Osteocyte (in vitro differentiated cells): ENCODE measurements at places on chromosomes 5 and 9. TPM values are rescaled to one million over a fixed set of nuclear protein-coding genes. Genes with fewer than 3 reads are reported as not detected.

DNA sequence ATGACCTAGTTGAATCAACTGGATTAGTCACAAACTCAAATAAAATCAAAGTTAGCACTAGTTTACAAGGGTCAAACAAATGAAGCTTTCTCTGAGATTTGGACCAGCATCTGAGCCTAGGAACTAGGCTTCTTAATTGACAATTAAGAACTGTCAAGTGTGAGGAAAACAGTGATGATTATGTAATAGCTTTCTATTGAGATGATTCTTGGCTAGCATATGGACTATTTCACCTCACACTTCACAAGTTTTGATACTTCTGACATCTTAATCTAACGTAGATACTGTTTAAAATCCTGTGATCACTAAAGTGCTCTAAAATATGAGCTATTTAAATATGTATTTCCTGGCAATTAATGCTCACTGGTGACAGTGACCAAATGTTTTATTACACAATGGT, 542.9 kb downstream of the EFNA5 start:
- no peak overlapping the region for H3K4me3 ChIP-seq
- no peaks in the 10 kb centered on the region for H3K27me3 ChIP-seq
- H3K27ac ChIP-seq: no peak overlapping the region
- no peak for DNase-seq

- H3K36me3 ChIP-seq: peaks cover 3% of the 10 kb centered on the region
- H3K27ac ChIP-seq: no peak overlapping the region
- peaks cover 29% of the 10 kb centered on the region for H3K27me3 ChIP-seq
- H3K4me1 ChIP-seq: peaks cover 7% of the 10 kb centered on the region
- no peak for DNase-seq
- no peak overlapping the region for H3K4me3 ChIP-seq
These were observed 19.4 kb upstream of the HMCN2 start for GRCh38 chr9:130246126-130246525.

Gene GPRIN1
- total RNA-seq: 1.6 TPM in 2 replicates

DNA sequence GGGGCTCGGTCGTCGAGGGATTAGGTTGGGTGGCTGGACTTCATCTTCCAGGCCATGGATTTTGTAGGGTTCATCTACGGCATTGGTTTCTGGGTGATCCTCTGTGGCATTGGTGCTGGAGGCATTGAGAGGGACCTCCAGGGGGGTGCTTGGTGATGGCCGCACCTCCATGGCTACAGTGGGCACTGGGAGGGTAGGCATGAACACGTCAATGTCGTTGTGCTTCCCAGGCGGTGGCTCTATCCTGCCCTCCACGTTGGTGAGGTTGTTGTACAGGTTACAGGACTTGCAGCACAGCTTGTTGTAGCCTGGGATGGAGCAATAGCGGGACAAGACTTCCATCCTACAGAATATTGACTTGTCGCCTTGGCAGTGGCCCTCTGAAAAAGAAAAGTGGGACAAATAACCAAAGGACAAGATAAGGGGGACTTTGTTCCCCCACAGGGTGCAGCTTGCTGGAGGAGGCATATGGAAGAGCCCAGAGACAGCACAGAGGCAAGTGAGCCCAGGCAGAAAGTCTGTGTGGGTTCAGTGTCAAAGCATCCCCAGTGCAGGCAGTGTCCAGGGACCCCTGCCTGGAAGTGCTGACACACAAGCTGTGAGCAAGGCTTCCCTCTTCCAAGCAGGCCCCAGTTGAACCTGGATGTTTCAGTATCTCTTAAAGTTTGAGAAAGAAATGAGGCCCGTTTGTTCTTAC, 53.9 kb downstream of the ZNF354C start:
- no peaks in the 10 kb centered on the region for H3K4me1 ChIP-seq
- DNase-seq: peak; percentile 62
- H3K36me3 ChIP-seq: no peaks in the 10 kb centered on the region

DNA sequence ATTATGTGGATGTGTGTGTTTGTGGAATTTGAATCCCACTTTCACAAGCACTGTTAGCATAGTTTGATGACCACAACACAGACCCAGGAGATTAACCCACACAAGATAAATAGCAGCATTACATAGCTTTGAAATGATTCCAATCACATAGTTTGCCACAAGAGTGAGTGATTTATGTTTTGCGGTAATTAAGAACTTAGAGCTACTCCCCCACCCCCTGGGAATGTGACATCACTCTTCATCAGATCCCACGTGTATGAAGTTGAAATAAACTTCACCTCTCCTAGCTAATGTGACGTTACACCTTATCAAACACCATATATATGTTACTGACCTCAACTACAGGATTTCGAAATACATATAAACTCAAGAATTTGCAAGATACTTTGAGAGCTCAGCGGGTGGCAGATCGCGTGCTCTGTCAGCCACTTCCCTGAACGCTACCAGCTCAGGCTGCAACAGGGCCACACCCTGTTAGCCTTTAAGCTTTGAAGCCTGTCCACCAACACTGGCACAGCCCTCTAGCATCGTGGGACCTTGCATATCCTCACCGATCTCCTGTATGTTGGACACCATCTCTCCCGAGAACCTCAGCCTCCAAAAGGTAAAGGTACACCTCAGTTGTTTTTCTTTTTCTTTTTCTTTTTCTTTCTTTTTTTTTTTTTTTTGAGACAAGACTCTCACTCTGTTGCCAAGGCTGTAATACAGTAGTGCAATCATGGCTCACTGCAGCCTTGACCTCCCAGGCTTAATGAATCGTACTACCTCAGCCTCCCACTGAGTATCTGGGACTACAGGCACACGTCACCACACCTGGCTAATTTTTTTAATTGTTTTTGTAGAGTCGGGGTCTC, 1.7 kb upstream of the AGTPBP1 start:
- no peak overlapping the region for H3K4me3 ChIP-seq
- peaks cover 23% of the 10 kb centered on the region for H3K27me3 ChIP-seq
- H3K36me3 ChIP-seq: no peaks in the 10 kb centered on the region
- H3K27ac ChIP-seq: peak overlapping the region; percentile 46

GRCh38 chr5:36870399-36871040, 6.0 kb upstream of the NIPBL start:
- H3K27ac ChIP-seq: no peak overlapping the region
- DNase-seq: no peak
- H3K4me3 ChIP-seq: no peak overlapping the region
- no peaks in the 10 kb centered on the region for H3K27me3 ChIP-seq

Gene NLN
- total RNA-seq: 40.3 and 42.7 TPM in 2 replicates

- DNase-seq: no peak
- H3K4me3 ChIP-seq: no peak overlapping the region
- H3K36me3 ChIP-seq: peaks cover 60% of the 10 kb centered on the region
- no peaks in the 10 kb centered on the region for H3K27me3 ChIP-seq
- H3K27ac ChIP-seq: no peak overlapping the region
These were observed 36.3 kb downstream of the SPTAN1 start for GRCh38 chr9:128588581-128589233.

DNA sequence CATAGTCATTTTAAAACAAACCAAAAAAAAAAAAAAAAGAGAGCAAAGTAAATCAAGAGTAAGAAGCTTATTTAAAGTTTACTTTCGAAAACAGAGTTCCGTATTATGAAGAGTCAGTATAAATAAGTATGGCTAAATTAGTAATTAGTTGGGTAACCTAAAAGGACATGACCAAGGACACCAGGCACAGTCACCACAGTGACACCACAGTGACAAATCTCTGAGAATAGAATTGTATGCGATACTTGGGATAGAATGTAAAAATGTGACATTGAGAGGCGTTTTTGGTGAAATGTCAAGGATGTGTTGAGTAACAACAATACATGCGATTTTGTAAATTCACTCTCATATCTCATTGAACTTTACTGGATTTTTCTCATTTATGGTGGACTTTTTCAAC, 150.9 kb upstream of the SPEF2 start:
- H3K27ac ChIP-seq: no peak overlapping the region
- H3K4me1 ChIP-seq: no peaks in the 10 kb centered on the region

DNA sequence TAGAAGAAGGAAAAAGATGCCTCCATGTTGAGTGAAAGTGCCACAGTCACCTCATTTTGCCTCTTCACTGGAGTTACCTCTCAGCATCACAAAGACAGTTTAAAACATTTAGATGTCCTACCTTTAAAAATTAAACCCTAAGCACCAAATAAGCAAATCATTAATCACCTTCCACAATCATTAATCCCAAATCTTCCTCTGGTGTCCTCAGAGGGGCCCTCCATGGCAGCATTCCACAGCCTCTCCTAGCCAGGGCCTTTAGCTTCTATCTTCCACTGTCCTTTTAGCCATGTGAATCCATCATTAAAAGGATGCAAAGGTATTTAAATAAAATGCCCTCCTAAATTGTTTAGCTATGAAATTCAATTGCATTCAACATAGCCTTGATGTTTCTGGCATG, 310.8 kb downstream of the PDE4D start:
- no peak overlapping the region for H3K27ac ChIP-seq
- H3K4me1 ChIP-seq: peaks cover 15% of the 10 kb centered on the region
- H3K27me3 ChIP-seq: no peaks in the 10 kb centered on the region
- peaks cover 2% of the 10 kb centered on the region for H3K36me3 ChIP-seq
- no peak overlapping the region for H3K4me3 ChIP-seq
- DNase-seq: no peak

DNA sequence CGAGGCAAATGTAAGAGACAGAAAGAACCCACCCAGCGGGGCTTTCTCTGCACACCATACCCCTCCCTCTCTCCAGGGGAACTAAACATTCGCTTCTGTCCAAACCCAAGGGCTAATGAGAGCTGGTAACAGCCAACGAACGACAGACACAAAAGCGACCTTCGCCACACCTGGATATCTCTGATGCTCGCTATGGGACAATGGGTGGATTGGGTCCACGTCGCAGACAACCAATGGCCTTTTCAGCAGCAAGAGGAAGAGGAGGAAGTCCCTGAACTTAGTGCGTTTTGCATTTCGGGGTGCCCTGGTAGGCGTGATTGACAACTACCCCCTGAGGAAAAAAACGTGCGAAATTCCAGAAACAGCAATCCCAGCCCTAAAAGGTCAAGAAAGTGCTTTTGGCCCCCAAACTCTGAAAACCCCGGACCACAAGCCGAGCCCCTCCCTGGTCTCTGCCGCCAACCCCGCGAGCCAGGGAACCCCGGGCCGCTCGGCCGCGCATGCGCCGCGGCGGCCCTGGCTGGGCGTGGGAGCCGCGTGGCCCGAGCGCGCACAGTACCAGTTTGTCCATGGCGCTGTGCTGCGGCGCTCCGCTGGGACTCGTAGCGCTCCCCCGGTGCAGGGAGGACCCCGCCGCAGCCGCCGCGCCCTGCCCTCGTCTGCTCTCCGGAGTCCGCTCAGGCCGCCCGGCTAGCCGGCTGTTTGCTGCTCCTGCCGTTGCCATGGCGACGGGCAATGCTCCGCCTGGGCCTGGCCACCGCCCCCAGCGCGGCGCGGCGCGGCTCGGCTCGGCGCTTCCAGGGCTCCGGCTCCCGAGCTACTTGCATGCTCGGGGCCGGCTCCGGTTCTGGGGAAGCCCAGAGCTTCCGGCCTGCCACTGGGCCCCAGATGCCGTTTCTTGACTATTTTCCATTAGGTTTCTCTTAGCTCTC, 66.9 kb upstream of the DNAH5 start:
- H3K36me3 ChIP-seq: no peaks in the 10 kb centered on the region
- peak overlapping the region; percentile 83 for H3K4me3 ChIP-seq
- peak; percentile 98 for DNase-seq
- peak overlapping the region; percentile 84 for H3K27ac ChIP-seq
- no peaks in the 10 kb centered on the region for H3K27me3 ChIP-seq
- peaks cover 24% of the 10 kb centered on the region for H3K4me1 ChIP-seq

DNA sequence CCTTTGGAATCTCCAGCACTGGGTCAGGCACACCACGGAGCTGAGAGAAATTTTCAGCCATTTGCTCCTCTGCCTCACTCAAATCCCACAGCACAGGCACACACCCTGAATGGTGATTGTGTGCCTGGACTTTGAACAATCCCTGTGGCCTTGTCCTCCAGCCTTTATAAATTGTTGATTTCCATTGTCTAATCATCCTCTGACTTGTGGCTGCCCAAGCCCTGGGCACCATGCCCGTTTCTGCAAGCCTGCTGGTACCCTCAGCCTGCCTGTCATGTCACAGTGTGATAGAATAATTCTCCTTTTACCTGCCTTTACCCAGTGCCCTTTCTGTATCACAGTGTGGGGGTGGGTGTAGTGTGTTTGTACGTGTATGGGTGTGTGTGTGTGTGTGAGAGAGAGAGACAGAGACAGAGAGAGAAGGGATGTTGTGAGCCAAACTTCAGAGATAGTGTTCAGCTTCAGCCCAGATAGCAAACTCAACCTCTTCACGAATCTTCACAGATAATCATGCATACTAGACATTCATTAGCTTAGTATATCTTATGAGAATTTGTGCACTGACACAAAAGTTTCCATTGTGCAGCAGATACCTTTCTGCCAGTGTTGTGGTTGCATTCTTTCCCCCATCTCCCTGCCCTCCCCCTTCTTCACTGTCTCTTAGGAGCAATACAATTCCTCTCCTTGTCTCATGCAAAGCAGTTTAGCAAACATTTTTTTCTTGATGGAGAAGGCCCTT, 27.8 kb upstream of the SLC44A1 start:
- no peaks in the 10 kb centered on the region for H3K36me3 ChIP-seq
- no peak for DNase-seq
- H3K27me3 ChIP-seq: no peaks in the 10 kb centered on the region
- H3K4me3 ChIP-seq: no peak overlapping the region

DNA sequence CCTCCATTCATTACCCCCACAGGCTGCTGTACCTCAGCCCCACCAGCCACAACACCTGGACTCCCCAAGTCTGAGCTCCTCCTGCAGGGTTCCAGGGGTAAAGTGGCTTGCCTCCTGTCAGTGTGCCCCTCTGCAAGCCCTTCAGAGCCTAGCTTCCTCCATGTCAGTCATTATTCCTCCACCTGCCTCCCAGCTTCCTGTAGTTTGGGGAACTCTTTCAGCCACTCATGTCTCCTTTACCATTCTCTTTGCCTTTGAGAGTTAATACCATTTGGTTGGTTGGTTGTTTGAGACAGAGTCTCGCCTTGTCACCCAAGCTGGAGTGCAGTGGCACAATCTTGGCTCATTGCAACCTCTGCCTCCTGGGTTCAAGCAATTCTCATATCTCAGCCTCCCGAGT, 36.2 kb downstream of the IRF1 start:
- no peak for DNase-seq
- no peaks in the 10 kb centered on the region for H3K27me3 ChIP-seq
- no peak overlapping the region for H3K4me3 ChIP-seq
- peaks cover 57% of the 10 kb centered on the region for H3K4me1 ChIP-seq
- no peak overlapping the region for H3K27ac ChIP-seq
- H3K36me3 ChIP-seq: peaks cover 17% of the 10 kb centered on the region

Gene PCDHGA1
- 0.13 TPM in 1 of 2 replicates, not detected in the other for total RNA-seq

GRCh38 chr5:94916619-94917018, 298.1 kb downstream of the SLF1 start:
- H3K4me1 ChIP-seq: no peaks in the 10 kb centered on the region
- no peaks in the 10 kb centered on the region for H3K36me3 ChIP-seq

DNA sequence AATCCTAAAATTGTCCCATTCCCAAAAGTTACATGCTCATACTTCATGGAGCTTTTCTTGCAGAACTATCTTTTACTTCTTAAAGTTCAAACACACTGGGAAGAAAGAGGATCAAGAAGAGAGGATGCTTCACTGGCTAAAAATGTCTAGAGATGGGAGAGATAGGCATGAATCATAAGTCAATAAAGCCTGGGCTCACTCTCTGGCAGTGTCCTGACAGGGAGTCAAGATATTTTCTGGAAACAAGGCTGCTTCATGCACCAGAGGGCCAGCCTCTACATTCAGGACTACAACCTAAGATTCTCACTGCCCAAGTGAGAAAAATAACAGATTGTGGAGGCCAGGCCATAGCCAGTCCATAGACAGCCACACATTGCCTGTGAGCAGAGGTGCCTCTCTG, 1358.4 kb downstream of the EFNA5 start:
- H3K27me3 ChIP-seq: no peaks in the 10 kb centered on the region
- H3K36me3 ChIP-seq: no peaks in the 10 kb centered on the region
- peaks cover 7% of the 10 kb centered on the region for H3K4me1 ChIP-seq

Gene FGF18
- 5.9 and 6.0 TPM in 2 replicates for total RNA-seq

Gene HBEGF
- 2.7 and 3.6 TPM in 2 replicates for total RNA-seq
